ENCODE measurements at places on chromosomes 3 and 15.

- DNase-seq, result no peak
These were observed 128.2 kb upstream of the MEF2A start for GRCh38 chr15:99437315-99438223.

- no peak for DNase-seq
These were observed 16.0 kb upstream of the SRP14 start for GRCh38 chr15:40054855-40055575.

DNA sequence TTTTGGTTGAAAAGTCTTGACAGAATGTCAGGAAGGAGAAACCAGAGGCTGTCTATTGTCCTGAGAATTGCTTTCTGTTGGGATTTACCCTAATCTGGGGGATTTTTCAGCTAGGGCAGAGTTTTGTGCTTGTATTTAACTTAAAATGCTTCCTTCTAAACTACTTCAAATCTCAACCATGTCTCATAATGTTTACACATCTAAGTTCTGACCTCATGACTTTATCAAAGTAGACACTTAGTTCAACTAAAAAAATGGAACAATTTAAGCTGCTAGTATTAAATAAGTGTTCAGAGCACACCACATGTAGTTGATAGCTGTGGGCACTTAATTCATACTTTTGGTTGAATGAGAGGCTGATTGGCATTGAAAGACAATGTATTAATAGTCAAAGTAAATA lies 28.2 kb downstream of the CLDN1 start:
- no peak for DNase-seq

GRCh38 chr3:127061641-127062040 lies 78.7 kb downstream of the PLXNA1 start:
- DNase-seq, result no peak

DNA sequence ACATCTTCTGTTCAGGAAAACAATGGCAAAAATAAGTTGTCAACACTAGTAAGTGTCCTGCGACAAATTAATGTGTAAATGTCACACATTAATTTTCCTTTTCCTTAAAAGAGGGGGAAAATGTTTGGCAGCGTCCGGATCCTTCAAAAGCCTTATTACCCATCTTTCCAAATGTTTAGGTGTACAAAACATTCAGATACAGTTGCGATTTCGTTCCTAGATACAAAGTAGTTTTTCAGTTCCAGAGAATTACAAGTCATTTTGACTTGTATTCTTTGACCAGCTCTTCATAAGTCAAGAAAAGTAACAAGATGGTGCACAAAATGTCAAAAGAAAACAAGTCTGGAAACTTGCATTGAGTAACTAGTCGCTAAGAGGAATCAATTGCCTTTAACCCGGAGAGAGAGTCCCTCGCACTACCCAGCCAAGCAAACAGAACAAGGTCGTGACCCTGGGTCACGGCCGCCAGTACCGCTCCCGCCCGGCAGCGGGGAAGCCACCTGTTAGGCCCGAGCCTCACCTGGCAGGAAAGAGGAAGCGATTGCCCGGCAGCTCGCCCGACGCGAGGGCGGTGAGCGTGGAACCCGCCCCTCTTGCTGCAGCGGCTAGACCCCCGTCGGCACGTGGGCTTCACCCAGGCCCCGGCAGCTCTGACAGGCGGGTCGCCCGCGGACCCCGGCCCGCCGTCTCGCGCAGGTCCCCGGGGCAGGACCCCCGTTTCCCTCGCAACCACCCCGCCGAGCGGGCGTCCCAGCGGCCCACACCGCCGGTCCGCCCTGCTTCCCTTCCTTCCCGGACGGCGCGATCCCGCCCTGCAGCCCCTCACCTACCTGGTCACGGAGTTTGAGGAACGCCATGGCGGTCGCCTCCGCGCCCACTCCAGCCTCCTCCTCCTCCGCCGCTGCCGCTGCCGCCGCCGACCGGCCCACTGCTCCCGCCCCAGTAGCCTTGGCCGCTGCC lies 61.0 kb upstream of the ANKRD28 start:
- DNase-seq, result peak; percentile 69

DNA sequence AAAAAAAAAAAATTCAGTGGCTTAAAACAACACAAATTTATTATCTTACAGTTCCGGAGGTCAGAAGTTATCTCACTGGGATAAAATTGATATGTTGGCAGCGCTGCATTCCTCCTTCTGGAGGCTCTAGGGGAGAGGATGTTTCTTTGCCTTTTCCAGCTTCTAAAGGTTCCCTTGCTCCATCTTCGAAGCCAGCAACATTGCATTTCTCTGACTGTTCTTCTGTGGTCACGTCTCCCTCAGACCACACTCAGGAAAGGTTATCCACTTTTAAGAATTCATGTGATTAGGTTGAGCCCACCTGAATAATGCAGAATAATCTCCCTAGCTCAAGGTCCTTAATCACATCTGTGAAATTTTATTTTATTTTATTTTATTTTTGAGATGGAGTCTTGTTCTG lies 23.4 kb upstream of the ACAP2 start:
- no peak for DNase-seq

Data from stimulated activated CD4-positive, alpha-beta T cell treated with anti-CD3 and anti-CD28 coated beads, Interleukin-1b, Interleukin-23, amount 100 ng/mL, for 48 hours (primary cell).